ENCODE measurements at places on chromosomes 12 and 14.

GRCh38 chr14:35229792-35230089 is 62.4 kb upstream of the PSMA6 start:
- DNase-seq: no peak

GRCh38 chr12:81297601-81298000 is 219.7 kb downstream of the ACSS3 start:
- DNase-seq: no peak

- DNase-seq: peak; percentile 60
Observed at GRCh38 chr14:104395941-104396681, 183.5 kb upstream of the C14orf180 start.

- DNase-seq: no peak
Observed at GRCh38 chr14:94621358-94622134, 9.4 kb downstream of the SERPINA3 start.

- DNase-seq: no peak
Observed at GRCh38 chr14:101717663-101718490, 43.6 kb upstream of the PPP2R5C start.

GRCh38 chr12:53485955-53486735 is 13.1 kb downstream of the MAP3K12 start:
- no peak for DNase-seq

DNA sequence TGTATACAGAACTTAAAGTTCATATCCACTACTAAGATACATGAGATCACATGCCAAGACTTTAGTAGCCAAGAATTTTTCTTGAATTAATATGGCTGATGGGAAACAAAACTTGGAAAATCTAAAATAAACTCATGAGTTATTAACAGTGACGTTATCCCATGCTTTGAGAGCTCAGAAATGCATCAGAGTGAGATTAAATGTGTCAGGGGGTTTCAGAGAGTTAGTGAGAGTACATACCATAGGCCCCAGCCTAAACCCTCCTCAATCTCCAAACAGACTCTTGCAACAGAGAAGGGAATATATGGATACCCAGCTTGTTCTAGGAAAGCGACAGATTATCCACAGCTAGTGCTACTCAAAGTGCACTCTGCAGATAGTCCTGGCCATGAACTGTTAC is 19.3 kb downstream of the SLC35F4 start:
- no peak for DNase-seq

DNA sequence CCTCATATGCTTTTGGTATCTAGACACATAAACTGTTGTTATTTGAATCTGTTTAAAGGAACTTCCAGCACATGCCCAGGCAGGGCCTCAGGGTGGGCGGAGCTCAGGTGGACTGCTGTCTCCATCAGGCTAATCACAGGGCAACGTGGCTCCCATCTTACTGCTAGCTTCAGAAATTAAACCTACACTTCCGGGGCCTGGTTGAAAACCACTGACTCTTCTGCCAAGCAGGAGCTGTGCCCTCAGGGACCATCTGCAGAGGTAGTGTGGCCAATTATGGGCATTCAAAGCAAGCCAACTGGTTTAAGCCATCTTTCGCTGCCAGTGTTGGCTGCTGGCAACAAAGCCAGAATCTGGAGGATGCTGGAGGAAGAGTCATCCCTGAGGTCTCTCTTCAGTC is 97.5 kb downstream of the TMX1 start:
- no peak for DNase-seq

- no peak for DNase-seq
Observed at GRCh38 chr14:50616275-50616674, 51.8 kb downstream of the SAV1 start.

DNA sequence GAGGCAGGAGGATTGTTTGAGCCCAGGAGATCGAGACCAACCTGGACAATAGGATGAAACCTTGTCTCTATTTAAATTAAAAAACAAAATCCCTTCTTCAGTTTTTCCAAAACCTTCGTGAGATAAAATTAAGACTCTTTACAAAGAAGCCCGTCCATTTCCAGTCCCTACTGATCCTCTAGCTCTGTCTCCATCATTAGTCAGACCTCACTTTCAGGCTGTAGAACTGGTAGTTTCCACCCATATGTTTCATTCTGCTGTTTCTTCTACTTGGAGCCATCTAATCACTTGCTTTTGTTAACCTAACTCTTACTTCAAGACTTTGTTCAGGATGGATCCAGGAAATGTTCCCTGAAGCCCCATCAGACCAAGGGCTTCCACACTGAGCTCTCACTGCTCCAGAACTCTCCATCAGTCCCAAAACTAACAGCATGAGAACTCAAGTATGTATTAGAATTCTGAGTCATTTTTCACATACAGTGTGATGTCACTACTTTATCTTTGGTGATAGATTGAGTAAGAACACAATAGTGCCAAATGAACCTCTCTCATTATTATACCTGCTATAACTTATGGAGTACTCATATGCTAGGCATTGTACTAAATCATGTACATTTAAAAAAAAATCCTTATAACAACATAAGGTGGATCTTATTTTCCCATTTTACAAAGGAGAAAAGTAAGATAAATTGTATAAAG is 90.8 kb downstream of the PRICKLE1 start:
- DNase-seq: no peak

DNA sequence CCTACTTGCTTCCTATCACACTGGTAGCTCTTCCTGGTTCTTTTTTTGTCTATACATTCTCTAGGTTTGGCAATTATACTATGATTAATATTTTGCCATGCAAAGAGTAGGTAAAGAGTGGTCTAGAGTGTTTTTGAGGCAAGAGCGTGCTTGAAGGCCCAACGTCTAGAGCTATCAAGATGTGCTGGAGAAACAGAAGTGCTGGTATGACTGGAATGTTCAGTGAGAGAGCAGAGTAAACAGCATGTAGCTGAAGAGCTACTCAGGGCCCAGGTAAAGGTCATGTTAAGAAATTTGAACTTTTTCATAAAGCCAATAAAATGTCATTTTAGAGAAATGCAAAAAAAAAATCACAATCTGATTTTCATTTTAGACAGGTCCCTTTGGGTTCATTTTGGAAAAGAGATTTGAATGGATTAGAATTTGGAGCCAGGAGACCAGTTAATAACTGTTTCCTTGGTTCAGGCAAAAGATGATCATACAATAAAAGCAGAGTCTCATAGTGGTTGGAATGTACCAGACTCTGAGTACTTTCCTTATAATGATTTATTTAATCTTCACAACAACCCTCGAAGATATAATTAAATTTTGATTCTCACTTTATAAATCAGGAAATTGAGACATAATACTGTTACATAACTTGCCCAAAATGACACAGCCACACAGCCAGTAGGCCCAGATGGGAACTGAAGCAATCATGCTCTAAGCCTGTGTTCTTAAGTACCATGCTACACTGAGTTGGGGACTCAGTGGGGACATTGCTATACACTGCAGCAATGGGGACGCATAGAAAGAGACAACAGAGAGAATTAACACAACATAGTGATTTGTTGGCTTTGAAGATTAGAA is 350.1 kb downstream of the NELL2 start:
- no peak for DNase-seq

DNA sequence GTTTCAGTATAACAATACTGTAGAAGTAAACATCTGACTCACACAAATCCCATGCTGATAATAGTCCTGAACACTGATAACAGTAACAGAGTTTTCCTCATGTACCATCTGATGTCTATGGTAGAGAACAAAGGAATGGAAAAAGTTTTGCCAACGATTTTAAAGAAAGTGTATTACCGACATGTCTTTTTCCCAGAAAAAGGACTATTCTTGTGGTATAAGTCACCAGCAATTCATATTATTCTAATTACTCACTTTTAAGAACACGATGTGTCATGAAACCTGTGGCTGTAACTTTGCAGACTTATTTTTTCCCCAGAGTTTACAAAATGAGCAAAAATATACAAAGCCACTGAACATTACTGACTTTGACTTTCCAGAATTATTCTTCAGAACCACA is 40.1 kb upstream of the DCN start:
- DNase-seq: no peak

- DNase-seq: peak; percentile 49
Observed at GRCh38 chr12:103840462-103840875, 565 bp downstream of the NT5DC3 start.

GRCh38 chr12:130423991-130424857 is 86.5 kb downstream of the PIWIL1 start:
- no peak for DNase-seq

- no peak for DNase-seq
Observed at GRCh38 chr12:39365364-39366001, 77.4 kb downstream of the KIF21A start.

DNA sequence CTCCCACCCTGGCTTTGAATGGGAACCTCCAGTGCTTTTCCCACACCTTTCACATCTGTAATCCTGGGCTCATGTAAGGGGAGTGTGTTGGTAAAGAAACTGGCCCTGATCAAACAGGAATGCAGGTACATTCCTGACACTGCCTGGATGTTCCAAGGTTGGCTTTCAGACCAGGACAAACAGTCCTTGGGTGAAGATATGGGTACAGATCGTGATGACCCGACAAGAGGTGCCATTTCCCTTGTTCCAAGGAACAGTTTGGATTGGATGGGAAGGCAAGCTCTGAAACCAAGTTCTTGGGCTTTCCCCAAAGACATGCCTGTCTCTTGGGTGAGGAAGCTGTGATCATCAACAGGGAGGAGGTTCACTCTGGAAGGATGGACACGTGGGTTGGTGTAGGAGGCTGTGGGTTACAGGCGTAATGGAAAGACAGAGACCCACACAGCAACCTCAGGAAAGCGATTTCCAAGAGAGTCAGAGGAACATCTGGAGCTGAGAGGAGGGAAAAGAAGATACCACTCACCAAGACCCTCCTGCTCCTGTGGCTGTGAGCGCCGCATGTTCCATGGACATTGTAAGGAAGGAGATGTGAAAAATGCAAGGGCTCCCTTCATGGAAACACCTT is 26.4 kb downstream of the VDR start:
- DNase-seq: no peak

DNA sequence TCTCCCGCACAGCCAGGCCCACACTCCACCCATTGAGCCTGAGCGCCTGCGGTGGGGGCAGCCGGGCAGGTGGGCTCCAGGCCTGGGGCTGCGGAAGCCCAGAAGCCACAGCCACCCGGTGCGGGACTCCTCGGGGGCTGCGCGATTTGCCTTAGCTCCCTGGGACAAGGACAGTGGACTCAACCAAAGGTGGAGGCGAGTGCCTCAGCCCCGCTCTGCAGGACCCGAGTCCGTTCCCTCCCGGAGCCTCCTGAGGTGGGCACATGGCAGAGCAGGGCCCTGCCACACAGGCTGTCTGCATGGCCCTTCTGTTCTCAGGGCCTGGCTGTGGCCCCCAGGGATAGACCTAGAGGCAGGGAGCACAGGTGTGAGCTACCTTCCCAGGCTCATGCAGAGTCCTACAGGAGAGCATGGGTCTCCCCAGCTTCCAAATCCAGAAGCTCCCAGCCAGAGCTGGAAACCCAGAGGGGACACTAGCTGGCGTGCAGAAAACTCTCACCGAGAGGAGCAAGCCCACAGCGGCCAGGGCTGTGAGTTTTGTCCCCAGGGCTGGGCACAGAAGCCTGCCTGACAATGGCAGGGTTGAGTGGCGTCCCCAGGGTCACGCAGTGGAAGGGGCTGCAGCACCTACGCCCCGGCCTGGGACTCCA is 22.2 kb upstream of the LRTM2 start:
- no peak for DNase-seq

GRCh38 chr12:100273782-100274181 is 6.8 kb downstream of the SCYL2 start:
- no peak for DNase-seq

DNA sequence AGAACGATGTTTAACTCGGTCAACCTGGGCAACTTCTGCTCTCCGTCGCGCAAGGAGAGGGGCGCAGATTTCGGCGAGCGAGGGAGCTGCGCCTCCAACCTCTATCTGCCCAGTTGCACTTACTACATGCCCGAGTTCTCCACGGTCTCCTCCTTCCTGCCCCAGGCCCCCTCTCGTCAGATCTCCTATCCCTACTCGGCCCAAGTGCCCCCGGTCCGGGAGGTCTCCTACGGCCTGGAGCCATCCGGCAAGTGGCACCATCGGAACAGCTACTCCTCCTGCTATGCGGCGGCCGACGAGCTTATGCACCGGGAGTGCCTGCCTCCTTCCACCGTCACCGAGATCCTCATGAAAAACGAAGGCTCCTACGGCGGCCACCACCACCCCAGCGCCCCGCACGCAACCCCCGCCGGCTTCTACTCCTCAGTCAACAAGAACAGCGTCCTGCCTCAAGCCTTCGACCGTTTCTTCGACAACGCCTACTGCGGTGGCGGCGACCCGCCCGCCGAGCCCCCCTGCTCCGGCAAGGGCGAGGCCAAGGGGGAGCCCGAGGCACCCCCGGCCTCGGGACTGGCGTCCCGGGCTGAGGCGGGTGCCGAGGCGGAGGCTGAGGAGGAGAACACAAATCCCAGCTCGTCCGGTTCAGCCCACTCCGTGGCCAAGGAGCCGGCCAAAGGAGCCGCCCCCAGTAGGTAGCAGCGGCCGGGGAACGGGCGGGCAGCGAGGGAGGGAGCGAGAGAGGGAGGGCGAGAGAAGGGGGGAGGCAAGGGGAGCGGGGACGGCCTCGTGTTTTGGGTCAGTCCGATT is 513 bp downstream of the HOXC11 start:
- DNase-seq: no peak

DNA sequence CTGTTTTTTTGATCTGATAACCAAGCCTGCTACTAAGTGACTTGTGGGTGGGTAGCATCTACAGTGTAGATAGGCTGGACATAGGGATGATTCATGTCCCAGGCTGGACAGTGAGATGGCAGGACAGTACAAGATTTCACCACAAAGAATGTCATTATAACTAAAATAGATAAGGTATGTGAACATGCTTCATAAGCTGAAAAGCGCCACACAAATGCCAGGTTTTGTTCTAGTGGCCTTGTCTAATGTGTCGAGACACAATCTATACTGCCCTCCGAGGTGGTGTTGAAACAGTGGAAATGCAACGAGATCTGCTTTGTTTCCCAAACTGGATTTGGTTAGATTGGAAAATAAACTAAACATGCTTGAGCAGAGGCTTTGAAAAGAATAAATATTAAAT is 4.4 kb downstream of the LGALS3 start:
- no peak for DNase-seq

DNA sequence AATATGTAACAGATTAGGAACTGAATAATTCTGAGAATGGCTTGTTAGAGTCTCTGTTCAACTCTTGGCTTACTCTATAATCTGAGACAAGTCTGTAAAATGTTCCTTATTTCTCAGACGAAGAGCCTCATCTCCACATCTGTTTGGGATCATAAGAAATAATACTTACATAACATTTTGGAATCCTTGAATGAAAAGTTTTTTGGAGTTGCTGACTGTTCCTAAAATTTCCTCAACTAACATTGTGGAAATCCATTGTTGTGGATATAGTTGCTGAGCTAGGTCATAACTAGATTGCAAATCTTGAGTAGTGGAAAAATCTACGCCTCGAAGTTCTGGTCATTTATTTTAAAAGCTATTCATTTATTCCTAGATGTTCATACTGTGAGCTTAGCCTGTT is 402.9 kb downstream of the ZFP36L1 start:
- DNase-seq: no peak

GRCh38 chr12:43306066-43306465 is 245.9 kb downstream of the ADAMTS20 start:
- DNase-seq: no peak

- no peak for DNase-seq
Observed at GRCh38 chr12:119369907-119370546, 35.5 kb downstream of the CCDC60 start.

Measured in Karpas-422 (cell line).